ENCODE measurements at places on chromosomes 1 and 21.

DNA sequence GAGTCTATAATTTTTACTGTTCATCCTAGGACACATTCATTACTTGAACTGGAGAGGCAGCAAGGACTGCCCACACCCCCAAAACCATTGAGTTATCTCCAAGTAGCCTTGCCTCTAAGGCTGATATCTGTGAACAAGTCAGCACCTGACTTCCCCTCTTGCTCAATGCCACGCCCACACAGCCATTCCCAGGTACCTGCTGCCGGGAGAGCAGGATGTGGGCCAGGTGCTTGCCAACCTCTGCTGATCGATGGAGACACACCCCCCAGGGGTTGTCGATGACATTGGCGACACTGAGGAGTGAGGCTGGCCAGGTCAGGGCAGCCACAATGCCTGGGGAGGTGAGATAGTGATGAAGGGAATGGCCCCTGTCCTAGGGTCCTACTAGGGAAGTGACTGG is 60.1 kb downstream of the TMCO4 start:
- peak; percentile 4 for DNase-seq

GRCh38 chr1:61141288-61142042 is 59.1 kb downstream of the NFIA start:
- peak; percentile 81 for DNase-seq

DNA sequence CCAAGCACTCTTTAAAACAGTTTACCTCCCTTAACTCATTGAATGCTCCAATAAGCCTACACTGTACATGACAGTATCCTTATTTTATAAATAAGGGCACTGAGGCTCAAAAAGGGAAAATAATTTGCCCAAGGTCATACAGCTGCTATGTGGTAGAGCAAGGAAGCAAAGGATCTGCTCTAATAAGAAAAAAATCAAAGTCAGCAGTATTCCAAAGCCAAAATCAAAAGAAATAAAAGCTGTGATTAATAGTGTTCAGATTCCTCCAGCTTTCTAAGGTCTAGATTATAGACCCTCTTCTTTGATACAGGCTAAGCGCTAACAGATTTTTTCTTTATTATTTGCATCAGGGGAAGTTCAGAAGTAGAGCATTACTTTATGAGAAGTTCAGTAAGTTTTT is 39.3 kb downstream of the IL12RB2 start:
- DNase-seq = no peak

DNA sequence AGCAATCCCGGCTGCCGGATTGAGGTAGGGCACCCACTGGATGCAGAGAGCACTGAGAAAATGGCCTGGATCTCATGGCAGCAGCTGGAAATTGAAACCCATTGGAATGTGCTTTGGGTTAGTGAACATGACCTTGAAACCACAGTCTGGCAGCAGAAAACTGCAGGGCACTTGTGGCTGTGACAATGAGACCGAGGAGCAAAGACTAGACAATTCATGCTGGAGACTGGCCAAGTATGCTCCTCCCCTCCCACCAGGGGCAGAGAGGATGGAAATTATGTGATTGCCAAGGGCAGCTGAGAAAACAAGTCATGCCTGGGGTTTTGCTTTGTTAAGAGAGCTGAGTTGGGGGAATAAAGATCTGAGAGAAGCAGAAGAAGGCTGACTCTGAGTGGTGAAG is 60.7 kb downstream of the ZNF697 start:
- DNase-seq = peak; percentile 70

DNA sequence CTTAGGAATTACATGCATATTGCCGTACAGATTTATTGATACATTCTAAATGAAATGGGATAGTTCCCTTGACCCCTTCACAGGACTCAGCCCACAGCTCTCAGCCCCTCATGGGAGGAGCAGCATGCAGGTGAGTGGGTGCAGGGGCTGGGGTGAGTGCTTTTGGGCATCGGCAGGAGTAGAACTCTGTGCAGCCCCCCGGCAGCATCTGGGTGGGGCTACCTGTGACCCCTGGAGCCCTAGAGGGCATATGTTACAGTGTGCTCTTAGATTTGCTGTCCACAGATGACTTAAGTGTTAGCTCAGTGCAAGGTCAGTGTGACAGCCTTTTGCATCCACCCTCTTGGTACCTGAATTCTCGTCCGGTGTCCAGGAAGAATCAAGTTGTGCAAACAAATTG is 120.3 kb downstream of the GALNT2 start:
- DNase-seq = no peak

- DNase-seq = no peak
Measured at GRCh38 chr1:238191170-238191569, 300.4 kb upstream of the ZP4 start.

DNA sequence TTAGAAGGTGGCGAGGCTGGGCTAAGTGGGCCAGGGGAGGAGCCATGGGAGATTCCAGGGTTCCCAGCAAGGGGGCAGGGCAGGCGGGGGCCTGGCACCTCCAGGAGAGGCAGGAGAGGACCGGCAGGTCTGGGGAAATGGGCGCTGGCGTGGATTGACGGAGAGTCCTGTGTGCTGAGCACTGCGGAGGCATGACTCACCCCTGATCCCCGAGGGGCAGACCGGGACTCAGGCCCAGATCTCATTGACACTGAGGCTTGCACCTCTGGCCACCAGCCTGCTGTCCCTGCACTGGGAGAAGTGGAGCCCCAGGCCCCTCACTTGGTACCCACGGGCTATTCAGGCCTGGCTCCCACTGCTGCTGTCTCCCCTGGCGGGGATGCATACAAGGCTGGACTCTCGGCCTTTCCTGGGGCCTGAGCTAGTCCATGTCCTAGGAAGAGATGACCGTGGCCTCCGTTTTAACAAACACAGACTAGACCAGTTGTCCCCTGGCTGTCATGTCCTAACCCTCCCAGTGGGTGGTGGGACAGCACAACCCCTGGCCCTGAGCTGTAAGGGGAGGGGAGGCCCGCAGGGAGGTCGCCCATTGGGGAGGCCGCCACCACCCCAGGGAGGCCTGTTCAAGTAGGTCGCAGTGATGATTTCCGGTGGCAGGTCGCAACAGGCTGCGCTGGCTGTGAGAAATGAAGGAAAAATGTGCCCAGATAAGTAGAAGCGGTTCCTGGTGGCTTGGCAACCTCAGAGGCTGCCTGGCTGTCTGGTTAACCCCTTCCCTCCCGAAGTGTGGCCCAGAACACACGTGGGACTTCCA is 39.7 kb downstream of the RIPK4 start:
- DNase-seq = no peak

- DNase-seq = no peak
Measured at GRCh38 chr1:221099747-221100595, 220.7 kb downstream of the HLX start.

DNA sequence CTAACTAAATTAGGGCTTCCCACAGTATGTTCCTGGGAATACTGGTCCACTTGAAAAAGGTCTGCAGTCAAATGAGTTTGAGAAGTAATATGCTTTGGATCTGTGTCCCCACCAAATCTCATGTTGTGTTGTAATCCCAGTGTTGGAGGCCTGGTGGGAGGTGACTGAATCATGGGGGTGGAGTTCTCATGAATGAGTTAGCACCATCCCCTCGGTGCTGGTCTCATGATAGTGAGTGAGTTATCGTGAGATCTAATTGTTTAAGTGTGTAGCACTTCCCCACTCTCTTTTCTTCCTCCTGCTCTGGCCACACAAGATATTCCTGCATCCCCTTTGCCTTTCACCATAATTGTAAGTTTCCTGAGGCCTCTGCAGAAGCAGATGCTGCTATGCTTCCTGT is 16.9 kb upstream of the DMRTB1 start:
- DNase-seq = no peak

DNA sequence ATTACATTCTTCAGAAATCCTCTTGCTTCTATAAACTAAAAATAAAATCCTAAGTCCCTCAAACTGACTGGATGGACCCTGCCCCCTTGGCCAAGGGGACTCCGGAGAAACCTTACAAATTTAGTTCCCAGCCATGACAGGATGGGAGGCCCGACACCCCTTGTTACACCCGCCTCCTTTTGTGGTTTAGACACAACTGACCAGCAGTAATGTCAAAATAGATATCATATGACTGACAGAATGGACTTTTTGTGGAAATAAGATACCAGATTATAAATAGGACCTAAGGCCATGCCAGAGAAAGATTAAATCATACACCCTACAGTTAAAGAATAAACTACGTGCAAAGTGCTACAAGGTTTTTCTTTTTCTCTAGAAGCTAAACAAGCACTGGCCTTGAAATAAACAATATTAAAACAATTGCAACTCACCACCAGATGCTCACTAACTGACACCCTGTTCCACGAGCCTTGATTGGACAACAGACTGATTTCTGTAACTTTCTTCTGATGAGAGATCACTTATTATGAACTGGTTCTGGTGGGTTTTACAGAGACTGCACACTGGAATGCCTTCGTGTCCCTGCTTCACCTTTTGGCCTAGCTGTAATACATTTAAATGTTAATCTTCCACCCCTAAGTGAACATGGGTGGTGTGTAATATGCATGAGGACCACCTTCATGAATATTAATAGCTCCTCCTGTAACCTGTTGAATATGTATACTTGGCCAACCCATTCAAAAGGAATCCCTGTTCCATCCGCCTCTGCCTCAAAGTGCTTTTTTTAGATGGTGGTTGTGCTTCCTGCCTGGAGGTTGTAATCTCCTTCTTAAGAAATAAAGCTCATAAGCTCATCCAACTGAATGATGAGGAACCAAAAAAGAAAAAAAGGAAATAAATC is 99.6 kb downstream of the ODF2L start:
- DNase-seq = no peak

DNA sequence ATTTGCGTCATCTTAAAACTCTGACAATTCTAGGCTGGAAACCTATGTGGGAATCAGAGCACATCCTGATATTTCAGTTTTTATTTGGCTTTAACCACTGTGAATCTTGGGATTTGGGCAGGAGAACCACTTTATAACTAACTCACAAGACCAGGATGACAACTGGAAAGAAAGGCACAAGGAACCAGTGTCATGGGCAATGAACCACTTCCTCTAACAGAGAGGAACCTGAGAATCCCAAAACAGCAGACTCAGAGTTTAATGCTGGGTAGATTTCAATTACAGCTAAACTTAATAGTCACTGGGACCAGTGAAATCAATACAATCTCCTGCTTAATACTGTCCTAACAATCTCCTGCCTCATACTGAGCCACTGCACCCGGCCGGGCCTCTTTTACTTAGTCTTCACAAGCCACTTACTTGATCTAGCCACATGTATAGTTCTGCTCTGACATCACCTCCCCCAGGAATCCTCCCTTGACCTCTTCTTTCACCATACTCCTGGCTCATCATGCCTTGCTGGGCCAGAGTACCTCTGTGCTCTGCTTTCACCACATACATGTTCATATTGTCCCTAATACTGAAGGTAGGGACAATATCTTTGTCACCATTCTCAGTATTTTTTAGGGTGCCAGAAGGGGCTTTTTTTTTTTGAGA is 20.2 kb upstream of the SLFNL1 start:
- no peak for DNase-seq

GRCh38 chr1:21804536-21804935 is 7.5 kb upstream of the LDLRAD2 start:
- no peak for DNase-seq

DNA sequence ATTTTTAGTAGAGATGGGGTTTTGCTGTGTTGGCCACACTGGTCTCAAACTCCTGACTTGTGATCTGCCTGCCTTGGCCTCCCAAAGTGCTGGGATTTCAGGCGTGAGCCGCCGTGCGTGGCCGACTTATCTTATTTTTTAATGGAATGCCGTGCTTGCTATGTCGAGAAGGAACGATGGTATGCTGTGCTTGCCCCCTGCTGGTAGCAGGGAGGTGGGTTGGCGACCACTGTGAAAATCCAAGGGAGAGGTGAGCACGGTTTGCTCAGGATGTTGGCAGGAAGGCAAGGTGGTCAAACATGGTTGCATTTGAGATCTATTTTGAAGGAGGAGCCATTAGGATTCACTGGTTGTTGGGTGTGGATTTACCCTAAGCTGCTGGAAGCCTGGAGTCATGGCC is 45.8 kb upstream of the RCC2 start:
- no peak for DNase-seq

DNA sequence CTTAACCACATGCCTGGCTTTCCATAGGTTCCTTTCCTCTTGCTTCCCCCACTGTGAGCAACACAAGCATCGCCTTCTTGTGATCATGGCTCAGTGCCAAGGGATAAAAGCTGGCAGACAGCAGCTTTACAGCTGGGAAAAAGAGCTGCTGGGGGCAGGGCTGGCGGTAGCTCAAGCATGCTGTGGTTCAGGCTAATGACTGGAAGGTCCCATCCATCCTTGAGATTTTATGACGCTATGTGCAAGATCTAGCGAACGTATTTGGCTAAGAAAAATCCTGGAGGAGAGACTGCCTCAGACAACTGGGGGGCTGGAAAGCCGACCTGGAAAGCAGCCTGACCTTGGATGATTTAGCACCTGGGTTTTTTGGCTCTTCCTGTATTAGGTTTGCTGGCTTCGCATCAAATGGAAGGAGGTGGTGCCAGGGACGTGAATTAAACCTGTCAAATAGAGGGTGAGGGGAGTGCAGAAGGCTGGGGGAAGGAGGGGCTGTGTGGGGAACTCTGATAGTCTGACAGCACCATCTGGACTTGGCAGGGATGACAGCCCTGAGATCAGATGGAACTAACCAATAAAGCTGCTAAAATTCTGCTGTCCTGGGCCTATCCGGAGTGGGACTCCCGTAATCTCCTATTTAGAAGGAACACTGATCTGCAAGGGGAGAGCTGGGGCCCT is 34.8 kb downstream of the ZMYND12 start:
- peak; percentile 98 for DNase-seq

- DNase-seq = no peak
Measured at GRCh38 chr1:45266151-45266801, 59.9 kb upstream of the ZSWIM5 start.

- peak; percentile 74 for DNase-seq
Measured at GRCh38 chr1:6111571-6111970, 65.9 kb downstream of the KCNAB2 start.

DNA sequence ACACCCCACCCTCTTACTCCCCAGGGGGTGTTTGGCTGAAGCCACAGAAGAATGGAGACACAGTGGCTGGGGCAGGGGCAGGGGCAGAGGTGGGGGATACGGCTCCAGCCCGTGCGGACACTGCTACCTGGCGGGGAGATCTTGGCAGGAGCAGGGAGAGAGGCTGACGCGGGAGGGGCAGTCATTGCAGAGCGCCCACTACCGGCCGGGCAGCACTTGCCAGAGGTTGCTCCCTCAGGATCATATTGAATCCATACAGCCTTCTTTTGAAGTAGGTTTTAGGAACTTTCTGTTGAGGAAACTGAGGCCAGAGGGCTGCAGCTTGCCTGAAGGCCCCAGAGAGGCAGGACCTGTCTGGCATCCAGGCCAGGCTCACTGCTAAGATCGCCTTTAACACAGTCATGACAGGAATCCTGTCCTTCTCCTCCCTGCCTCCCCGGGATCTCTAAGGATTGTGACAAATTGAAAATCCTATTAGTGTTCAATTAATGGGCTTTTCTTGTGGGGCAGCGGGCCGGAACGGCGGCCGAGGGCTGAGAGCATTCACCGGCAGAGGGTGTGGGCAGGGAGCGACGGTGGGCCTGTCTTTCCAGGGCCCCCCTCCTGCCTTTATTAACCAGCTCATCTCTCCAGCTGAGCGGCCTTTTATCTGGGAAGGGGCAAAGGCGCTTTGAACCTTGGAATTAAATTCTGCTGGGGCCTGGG is 65.5 kb upstream of the WNT4 start:
- no peak for DNase-seq
